SW480 (cell line): ENCODE measurements at places on chromosomes 16 and 17.

DNA sequence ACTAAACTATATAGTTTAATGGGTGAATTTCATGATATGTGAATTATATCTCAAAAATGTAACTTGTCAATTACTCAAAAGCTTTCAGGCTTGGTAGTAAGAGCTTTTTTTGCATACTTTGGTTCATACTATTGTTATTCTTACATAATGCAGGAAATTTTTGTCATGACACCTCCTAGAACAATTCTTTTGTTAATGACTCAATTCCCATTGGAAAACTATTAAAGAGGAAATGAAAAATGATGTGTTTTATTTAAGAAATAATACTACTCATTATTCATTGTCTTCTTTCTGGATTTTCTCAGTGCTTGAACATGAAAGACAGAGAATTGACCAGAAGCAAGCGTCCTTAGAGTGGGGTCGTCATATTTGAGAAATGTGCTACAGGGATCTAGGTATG is 196.4 kb upstream of the KCNJ16 start:
- no peak for DNase-seq

GRCh38 chr17:60161598-60162330 is 12.0 kb downstream of the CA4 start:
- no peak for DNase-seq

- no peak for DNase-seq
These were observed 808 bp upstream of the BAHCC1 start for GRCh38 chr17:81394377-81394920.

DNA sequence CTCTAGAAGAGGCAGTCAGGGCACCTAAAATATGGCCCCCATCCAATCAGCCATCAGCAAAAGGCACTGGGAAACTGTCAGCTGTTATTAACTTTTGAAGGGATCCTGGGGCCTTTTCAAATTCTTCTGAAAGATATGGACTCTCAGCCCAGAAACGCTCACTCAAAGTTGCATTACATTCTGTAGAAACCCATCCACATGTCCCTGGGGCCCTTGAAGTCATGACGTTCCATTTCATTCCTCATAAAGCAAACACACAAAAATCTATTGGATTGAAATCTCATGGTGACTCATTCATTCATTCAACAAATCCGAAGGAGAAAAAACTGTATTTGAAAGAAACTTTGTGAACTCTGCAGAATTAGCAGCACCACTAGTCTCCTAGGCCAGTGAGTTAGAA is 215.3 kb downstream of the C16orf95 start:
- no peak for DNase-seq

DNA sequence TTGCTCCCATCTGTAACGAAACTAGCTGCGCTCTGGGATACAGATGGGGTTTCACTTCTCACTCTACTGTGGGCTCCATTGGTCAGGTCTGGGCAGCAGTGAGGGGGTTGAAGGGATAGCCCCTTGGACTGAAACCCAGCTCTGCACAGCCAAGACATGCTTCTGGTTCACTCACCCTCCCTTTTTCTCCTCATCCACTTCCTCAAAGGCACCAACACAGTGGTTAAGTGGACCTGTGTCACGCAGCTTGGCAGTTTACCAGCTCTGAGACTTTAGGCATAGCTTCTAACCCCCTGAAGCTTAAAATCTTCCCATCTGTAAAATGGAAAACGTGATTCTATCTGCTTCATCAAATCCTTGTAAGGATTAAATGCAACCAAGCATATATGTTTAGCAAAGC is 11.5 kb upstream of the KRT38 start:
- DNase-seq: no peak

- DNase-seq: peak; percentile 58
These were observed 111.7 kb downstream of the MAP2K6 start for GRCh38 chr17:69525920-69526841.

GRCh38 chr16:3755249-3755648 is 37.9 kb upstream of the TRAP1 start:
- DNase-seq: no peak

DNA sequence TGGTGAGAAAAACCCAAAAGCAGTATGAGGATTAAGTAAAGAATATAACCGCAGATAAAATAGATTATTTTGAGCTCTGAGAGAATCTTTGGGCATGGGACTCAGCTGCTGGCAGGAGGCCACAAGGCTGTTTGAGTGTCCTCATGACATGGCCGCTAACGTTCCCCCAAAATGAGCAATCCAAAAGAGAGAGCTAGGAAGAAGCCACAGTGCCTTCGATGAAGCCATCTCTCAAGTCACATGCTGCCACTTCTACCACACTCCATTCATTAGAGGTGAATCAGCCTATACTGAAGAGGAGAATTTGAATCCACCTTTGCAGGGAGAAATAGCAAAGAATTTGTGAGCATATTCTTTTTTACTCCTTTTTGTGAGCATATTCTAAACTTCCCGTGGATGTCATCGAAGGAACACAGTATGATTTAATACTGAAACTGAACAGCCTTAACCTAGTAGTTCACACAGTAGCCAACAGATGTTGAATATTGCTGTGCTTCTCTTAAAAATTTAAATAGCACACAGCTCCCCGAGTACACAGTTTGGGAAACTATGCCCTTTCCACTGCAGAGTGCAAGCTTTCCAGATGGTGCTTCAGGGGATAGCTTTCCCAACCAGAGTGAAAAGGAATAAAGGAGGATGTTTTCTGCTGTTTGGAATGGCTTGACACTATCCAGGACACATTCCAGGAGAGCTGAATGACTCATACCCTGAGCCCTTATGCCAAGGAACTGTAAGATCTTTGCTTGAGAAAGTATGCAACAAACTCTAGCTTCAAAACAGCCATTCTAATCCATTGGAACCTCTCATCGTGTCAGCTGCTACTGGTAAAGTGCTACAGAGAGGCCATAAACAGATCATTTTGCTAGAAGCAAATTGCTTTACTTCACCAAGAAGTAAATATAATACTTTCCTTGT is 33.9 kb downstream of the ANKFY1 start:
- peak; percentile 58 for DNase-seq

GRCh38 chr16:53511084-53511402 is 8.0 kb upstream of the AKTIP start:
- DNase-seq: no peak

DNA sequence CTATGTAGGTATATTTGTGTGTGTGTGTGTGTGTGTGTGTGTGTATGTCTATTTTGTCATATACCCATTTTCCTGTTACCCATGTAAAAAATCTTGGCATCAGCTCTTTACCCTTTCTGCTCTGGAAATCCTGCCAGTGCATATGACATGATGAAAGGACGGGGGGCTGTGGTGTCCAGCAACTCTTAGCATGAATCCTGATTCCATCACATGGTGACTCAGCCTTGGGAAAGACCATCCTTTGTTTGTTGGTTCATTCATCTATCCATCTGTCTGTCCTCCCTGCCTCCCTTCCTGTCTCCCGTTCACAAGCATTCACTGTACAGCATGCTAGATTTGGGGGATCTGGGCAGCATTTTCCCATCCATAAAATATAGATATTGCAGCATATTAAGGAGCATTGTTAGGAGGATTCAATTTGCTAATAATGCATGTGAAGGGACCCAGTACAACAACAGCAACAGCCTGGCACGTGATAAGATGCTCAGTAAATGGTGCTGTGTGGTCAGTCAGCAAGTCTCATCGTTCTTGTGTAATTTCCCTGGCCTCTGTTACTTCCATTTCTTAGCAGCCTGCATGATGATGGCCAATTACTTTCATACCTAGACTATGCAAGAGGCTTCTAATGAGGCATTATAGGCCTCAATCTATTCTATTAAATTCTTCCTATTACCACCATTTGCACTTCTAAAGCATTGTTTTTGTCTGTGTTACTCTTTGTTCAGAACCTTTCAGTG is 191.0 kb downstream of the PRKCA start:
- no peak for DNase-seq

- no peak for DNase-seq
These were observed 33.0 kb downstream of the COG7 start for GRCh38 chr16:23420011-23420410.

DNA sequence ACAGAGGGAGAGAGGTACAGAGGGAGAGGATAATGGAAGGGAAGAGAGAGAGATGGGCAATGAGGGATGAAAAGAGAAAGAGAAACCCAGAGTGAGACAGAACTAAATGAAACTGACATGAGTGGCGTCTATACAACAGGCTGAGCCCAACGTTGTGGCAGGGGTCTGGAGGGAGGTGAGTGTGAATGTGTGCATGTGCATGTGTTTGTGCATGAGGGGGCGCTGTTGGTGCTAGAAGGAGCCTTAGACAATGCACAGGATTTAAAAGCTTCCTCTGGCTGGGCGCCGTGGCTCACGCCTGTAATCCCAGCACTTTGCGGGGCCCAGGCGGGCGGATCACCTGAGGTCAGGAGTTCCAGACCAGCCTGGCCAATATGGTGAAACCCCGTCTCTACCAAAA is 454.8 kb upstream of the CDH11 start:
- DNase-seq: no peak

DNA sequence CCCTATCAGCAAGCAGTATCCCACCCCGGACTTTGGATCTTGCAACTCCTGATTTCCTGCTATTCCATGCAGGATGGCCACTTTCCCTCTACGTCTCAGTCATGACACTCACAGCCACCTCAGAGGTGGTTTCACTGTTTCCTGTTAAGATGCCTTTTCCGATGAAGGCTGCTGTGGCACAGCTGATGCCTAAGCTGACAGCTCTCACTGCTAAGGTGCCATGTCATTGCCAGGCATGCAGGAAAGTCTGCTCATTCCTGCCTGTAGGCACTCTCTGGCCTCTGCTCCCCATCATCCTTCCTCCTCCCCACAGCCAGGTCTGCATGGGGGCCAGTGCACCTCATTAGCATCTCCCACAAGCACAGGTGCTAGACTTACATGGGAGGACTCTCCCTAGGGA is 173.0 kb downstream of the CBLN1 start:
- DNase-seq: no peak

GRCh38 chr16:87598431-87598830 is 3.9 kb upstream of the JPH3 start:
- DNase-seq: no peak

- peak; percentile 91 for DNase-seq
These were observed 54.3 kb downstream of the KPNA2 start for GRCh38 chr17:68089881-68090280.

DNA sequence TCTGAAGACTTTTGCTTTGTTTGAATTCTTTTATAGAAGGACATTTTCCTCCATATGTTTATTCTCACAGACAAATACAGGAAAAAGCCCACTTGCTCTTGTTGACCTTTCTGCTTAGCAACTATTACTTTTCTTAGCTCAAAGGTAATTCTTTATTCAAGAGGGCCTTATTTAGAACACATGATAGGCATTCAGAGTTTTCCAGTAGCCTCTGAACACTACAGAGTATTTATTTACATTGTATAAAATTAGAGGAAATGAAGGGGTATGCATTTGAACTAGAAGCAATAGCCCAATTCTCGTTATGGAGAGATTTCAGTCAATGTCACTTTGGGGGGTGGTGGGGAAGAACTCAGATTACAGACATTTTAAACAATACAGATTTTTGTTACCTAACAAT is 581.7 kb downstream of the KCNJ2 start:
- DNase-seq: no peak

GRCh38 chr17:63709110-63709509 is 9.2 kb upstream of the LIMD2 start:
- no peak for DNase-seq
